EL (cell line): ENCODE measurements at places on chromosomes 11 and 22.
A peak's percentile ranks its signal among the peaks of the same experiment; 100 is the strongest.

- DNase-seq: no peak
Observed at GRCh38 chr11:85257837-85258236, 369.3 kb downstream of the DLG2 start.

- no peak for DNase-seq
Observed at GRCh38 chr11:78656984-78657383, 82.3 kb upstream of the NARS2 start.

DNA sequence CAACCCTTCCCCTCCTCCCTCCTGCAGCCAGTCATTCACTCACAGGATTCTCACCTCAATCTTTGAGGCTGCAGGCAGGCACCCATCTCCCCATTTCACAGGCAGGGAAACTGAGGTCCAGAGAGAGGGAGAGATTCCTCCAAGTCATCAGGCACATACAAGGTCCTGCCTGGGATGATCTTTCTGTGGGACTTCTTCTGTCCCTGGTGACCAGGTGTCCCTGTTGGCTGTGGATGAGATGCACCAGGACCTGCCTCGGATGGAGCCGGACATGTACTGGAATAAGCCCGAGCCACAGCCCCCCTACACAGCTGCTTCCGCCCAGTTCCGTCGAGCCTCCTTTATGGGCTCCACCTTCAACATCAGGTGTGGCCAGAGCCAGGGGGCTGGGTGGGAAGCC lies 7.8 kb downstream of the FTH1 start:
- no peak for DNase-seq

DNA sequence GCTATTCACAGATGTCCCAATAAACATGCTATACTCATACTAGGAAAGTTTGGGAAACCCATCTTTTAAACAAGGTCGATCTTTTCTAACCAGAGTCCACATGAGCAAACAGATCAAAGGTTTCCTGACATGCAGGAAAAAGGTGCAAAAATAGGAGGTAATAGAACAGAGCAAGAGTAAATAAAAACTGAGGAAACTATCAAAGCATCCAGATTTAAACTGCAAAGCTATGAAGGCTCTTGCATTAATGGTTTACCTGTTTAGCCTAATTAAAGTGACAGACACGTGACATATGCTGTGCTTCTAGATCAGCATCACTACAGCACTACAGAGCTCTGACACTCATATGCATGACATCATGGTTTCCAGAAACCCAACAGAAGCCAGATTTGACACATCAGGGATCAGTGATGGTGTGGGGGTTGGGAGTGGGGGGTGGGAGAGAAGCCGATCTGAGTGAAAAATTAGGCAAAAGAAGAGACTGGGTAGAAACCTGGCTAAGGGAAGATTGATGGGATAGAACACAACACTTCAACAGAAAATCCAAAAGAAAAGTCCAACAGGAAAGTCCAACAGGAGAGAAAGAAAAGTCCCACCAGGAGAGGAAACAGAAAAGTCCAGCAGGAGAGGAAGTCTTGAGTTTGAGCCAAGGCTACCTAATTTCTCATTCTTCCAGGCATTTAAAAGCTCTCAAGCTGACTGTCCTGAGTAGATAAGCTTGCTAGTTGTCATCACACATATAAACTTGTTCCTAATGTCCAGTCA lies 262.3 kb downstream of the SOX6 start:
- DNase-seq: no peak

GRCh38 chr22:23574371-23574811 lies 5.7 kb downstream of the IGLL1 start:
- no peak for DNase-seq

DNA sequence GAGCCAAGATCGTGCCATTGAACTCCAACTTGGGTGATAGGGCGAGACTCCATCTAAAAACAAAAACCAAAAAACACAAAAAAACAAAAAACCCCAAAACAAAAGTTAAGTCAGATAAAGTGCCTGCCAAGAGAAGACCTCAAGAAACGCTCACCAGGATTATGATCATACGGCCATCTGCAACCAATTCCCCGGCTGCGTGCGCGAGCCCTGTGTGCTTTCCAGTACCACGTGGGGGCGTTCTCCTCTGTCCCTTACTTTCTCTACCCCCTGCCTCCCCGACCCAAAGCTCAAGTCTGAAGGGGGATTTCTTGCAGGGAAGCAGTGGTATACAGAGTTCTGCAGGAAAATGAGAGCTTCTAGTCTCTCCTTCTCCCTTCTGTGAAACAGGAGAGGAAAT lies 10.5 kb upstream of the RPS19BP1 start:
- DNase-seq: peak; percentile 39

GRCh38 chr11:115456019-115456418 lies 48.2 kb downstream of the CADM1 start:
- no peak for DNase-seq

DNA sequence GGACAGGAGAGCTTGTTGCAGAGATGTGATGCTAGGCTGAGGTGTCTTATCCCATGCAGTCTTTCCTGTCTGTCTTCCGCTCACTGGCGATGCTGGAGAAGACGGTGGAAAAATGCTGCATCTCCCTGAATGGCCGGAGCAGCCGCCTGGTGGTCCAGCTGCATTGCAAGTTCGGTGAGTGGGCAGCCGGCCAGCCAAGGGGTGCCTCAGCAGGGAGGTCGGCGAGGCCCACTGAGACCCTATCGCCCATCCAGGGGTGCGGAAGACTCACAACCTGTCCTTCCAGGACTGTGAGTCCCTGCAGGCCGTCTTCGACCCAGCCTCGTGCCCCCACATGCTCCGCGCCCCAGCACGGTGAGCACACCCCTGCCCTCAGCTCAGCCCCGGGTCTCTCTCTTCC lies 1.7 kb downstream of the RAD9A start:
- no peak for DNase-seq

GRCh38 chr11:43649921-43650320 lies 30.6 kb upstream of the HSD17B12 start:
- DNase-seq: no peak

GRCh38 chr11:129865701-129866100 lies 29.7 kb downstream of the NFRKB start:
- DNase-seq: no peak

- DNase-seq: no peak
Observed at GRCh38 chr11:116793772-116794097, 2.1 kb upstream of the APOA5 start.

DNA sequence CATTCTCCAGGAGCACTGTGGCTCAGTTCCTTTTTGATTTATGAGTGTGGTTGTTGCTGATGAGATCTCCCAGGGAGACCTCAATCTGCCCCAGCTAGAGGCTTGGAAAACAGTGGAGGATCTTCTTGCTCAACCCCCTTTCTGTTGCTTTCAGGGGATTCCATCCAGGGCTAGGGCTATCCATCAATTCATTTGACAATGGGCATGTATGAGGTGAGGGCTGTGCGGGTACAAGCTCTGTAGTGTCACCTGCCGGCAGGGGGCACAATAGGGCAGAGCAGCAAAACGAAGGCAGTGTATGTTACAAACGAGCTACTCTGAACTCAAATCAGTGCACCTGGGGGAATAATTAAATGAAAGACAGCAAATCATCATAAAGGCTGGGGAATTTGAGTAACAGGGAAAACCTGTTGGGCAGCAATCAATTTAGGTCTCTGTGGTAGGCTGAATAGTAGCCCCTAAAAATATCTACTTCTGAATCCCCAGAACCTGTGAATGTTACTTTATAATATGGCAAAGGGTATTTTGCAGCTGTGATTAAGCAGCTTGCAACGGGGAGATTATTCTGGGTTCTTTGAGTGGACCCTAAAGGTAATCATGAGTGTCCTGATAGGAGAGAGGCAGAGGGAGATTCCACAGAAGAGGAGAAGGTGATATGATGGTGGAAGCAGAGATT lies 170.3 kb upstream of the ZBED5 start:
- peak; percentile 64 for DNase-seq

- no peak for DNase-seq
Observed at GRCh38 chr11:132008872-132009271, 638.5 kb downstream of the NTM start.

GRCh38 chr11:94884376-94884775 lies 89.0 kb downstream of the CWC15 start:
- DNase-seq: no peak

- DNase-seq: peak; percentile 6
Observed at GRCh38 chr11:66437979-66438503, 607 bp downstream of the MRPL11 start.

- peak; percentile 70 for DNase-seq
Observed at GRCh38 chr11:75078233-75078632, 18.4 kb downstream of the OR2AT4 start.

- DNase-seq: no peak
Observed at GRCh38 chr11:113241636-113242054, 72.7 kb upstream of the TTC12 start.

GRCh38 chr11:1812801-1813200 lies 22.0 kb upstream of the SYT8 start:
- DNase-seq: no peak

DNA sequence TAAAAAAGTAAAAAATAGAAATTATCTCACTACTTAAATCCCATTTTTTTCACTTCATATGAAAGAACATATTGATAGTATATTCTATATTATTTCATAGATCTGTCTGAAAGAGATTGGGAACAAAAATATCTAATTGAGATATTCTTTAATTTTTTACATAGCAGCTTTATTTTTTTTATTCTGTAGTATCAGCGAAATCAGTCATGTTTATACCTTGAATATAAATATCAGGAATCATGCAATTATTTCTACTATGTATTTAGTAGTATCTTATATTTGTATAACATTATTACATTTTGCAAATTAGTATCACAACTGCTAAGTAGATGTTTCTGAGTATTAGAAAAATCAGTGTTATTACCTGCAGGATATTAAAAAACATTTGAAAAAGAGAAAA lies 20.4 kb downstream of the C11orf54 start:
- no peak for DNase-seq

DNA sequence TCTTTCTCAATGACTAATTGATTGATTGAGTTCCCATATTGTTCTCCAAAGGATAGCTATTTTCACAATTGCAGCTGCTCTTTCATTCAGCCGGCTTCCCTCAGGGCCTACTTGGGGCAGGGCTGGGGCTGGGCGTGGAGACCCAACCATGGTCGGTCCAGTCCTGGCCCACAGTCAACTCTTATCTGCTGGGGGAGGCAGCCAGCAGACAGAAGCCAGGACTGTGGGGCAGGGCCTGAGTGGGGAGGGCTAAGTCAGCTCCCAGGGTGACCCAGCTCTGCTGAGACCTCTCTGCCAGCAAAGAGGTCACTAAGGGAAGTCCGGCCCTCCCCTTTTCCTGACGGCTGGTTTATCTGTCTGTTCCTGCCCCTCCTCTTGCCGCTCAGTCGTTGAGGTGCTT lies 735.2 kb downstream of the TBC1D22A start:
- DNase-seq: no peak

DNA sequence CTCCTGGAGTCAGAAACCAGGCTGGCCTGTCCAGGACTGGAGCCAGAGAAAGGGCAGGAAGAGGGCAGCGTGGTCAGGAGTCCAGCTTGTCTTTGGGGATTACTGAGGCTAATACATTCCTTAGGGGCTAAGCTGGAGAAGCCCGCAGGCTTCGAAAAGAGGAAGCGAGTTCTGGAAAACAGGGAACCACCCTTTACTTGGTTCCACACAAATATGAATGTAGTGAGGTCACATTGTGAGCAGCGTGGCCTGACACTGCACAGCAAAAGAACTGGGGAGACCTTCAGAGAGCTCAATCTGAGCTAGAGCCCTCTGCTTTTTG lies 132.3 kb downstream of the CEP164 start:
- no peak for DNase-seq

DNA sequence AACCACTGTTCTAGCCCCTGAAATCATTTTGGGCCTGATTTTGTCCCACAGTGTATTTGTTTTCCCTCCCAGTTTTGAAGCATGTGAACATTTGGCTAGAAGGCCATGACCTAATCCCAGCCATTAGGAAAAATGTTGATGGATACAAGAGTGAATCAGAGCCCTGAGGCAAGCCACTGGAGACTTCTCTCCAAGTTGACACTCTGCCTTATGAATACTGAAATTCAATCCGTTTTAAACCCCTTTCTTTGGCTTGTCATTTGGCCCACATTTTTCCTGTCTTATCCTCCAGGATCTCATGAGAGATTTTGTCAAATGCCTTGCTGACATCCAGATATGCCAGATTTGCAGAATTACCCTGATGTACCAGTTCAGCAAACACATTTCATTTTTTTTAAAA lies 158.8 kb downstream of the FAT3 start:
- peak; percentile 94 for DNase-seq

GRCh38 chr11:14021738-14022137 lies 59.2 kb downstream of the SPON1 start:
- DNase-seq: no peak

- DNase-seq: no peak
Observed at GRCh38 chr22:28802595-28803123, 2.3 kb upstream of the XBP1 start.

DNA sequence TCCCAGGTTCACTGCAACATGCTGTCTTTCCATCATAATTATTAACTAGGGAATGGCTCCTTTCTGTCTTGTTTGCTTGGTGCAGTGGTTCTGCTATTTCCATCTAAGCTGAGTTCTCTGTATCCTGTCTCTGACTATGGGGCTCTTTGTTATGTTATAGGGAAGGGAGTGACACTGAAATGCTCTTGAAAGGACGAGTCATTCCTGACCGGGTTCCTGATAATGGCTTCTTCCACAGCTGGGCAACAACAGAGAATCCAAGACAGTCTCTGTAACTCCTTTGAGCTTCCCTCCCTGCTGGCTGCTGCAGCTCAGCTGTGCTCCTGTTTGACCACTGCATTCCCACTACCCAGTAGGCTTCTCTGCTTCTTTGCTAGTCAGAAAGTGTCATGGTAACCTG lies 24.1 kb downstream of the OR2AT4 start:
- no peak for DNase-seq

DNA sequence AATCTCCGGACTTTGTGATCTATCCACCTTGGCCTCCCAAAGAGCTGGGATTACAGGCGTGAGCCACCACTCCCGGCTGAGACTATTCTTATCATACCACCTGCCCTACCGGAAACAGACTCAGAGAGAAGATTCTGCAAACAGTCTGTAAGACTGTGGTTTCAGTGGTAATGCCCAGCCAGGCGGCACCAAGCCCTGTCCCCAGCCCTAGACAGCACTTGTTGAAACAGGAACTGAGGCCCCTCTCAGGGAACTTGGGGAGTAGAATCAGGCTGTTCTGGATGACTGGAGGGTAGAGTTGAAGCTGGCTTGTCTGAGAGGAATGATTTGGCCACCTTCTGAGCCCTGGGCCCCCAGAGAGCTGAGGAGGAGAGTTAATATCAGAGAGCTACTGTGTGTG lies 1.3 kb upstream of the INSC start:
- no peak for DNase-seq

GRCh38 chr11:13348305-13348704 lies 70.7 kb downstream of the BMAL1 start:
- no peak for DNase-seq

GRCh38 chr11:118001494-118001971 lies 15.3 kb downstream of the IL10RA start:
- DNase-seq: no peak

DNA sequence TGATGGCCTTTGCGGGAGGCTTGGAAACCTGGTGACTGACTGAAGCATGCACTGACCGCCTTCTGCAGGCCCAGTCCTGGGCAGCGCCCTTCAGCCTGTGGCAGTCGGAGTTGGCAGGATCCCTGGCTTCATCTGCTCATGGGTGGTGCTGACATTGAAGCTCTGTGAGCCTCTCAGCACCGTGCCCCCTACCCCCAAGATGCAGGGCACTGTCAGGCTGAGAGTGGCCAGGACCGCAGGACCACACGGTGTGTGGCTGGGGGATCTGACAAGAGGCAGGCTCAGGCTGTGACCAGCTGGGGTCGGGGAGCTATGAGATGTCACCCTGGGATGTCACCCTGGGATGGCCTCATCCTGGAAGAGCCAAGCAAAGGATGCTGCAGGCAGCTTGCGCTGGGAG lies 32.7 kb downstream of the TBC1D22A start:
- no peak for DNase-seq
